ENCODE measurements at places on chromosomes 16 and 17. TPM values are rescaled to one million over a fixed set of nuclear protein-coding genes. Genes with fewer than 3 reads are reported as not detected.

- no peak for DNase-seq
- H3K27me3 ChIP-seq: no peaks in the 10 kb centered on the region
- no peak overlapping the region for H3K4me3 ChIP-seq
- H3K4me1 ChIP-seq: peaks cover 4% of the 10 kb centered on the region
These were observed 60.1 kb upstream of the WSB1 start for GRCh38 chr17:27233776-27234175.

The FAM171A2 gene
- total RNA-seq: 0.55 TPM

The TAC4 gene
- total RNA-seq: not detected

DNA sequence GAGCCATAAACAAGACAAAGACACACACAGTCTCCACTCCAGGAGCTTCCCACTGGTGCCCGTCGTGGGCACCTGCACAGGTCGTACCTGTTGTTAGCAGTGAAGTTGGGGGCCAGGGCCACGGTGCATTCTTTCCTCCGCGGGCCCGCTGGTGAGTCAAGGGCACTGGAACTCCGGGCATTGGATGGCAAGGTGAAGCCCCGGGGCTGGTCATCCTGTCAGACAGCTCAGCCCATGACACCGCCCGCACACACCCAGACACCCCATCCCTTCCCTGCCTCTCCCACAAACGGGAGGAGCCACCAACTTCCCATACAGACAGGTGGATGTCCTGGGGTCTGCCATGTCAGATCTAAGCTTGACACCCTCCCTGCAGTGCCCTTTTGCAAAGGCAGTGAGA is 16.1 kb downstream of the CEP131 start:
- no peaks in the 10 kb centered on the region for H3K4me1 ChIP-seq
- H3K27me3 ChIP-seq: no peaks in the 10 kb centered on the region
- H3K4me3 ChIP-seq: no peak overlapping the region

The AOC2 gene
- total RNA-seq: 0.67 TPM

The P2RX1 gene
- 31.2 TPM for total RNA-seq

- no peaks in the 10 kb centered on the region for H3K4me1 ChIP-seq
- H3K27ac ChIP-seq: no peak overlapping the region
- no peak overlapping the region for H3K4me3 ChIP-seq
- peaks cover 7% of the 10 kb centered on the region for H3K36me3 ChIP-seq
- H3K27me3 ChIP-seq: no peaks in the 10 kb centered on the region
These were observed 7.9 kb upstream of the SOST start for GRCh38 chr17:43766413-43767052.

The TEX19 gene
- not detected for total RNA-seq

DNA sequence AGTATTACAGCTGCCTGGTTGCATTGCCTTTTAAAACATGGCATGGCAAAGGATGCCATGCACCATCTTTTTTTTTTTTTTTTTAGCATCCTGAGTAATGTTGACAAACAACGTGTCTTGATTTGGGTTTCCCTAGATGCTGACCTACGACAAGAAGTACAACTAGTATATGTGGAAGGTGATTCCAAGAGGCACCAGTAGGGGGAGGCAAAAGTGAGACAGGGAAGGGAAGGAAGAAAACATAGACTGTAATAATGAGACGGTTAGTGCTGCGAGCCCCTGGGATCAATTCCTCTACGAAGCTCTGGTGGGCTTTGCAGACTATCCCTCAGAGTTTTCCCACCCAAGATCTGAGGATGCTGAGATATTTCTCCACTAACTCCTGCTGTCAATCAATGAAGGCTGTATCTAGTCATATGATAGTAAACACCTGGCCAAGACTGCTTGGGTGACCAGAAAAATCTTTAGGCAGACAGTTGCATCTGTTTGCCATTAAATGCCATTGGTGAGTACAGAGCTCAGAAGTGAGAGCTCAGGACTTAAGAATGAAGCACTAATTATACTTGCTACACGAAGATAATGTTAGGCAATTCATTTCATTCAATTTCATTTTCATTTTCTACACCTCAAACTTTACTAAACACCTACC is 458.6 kb upstream of the GOT2 start:
- H3K27me3 ChIP-seq: no peaks in the 10 kb centered on the region
- no peak overlapping the region for H3K4me3 ChIP-seq
- H3K27ac ChIP-seq: no peak overlapping the region
- no peaks in the 10 kb centered on the region for H3K4me1 ChIP-seq
- DNase-seq: no peak
- no peaks in the 10 kb centered on the region for H3K36me3 ChIP-seq

GRCh38 chr16:10895053-10895946 is 18.3 kb downstream of the CIITA start:
- no peak overlapping the region for H3K27ac ChIP-seq
- no peak overlapping the region for H3K4me3 ChIP-seq
- no peaks in the 10 kb centered on the region for H3K4me1 ChIP-seq
- no peaks in the 10 kb centered on the region for H3K36me3 ChIP-seq
- no peaks in the 10 kb centered on the region for H3K27me3 ChIP-seq
- no peak for DNase-seq

- H3K27me3 ChIP-seq: no peaks in the 10 kb centered on the region
- H3K4me3 ChIP-seq: no peak overlapping the region
- H3K27ac ChIP-seq: no peak overlapping the region
- H3K36me3 ChIP-seq: no peaks in the 10 kb centered on the region
- H3K4me1 ChIP-seq: no peaks in the 10 kb centered on the region
These were observed 22.8 kb upstream of the CEP20 start for GRCh38 chr16:15911198-15911597.

The ABCA8 gene
- 4.8 TPM for total RNA-seq

The PRR35 gene
- 0.61 TPM for total RNA-seq

- no peak for DNase-seq
- no peak overlapping the region for H3K27ac ChIP-seq
- no peak overlapping the region for H3K4me3 ChIP-seq
- no peaks in the 10 kb centered on the region for H3K27me3 ChIP-seq
These were observed 7.8 kb downstream of the GALK1 start for GRCh38 chr17:75757086-75757681.

DNA sequence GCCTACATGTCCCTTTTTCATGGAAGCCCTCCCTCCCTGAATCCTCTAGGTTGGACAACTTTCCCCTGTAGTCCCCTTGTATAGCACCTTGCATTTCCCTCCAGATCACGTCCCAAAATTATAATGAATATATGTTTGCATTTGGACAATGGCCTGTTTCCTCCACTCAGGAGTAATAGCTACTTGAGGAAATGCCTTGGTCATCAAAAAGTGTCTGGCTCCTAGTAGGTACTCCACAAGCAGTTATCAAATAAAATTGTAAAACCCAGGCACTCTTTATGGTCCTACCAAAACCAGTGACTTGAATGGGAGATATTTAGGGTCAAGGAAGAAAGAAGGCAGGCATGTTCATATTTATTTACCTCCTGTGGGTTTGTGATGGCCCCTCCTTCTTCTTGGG is 59.6 kb downstream of the RBFOX1 start:
- H3K4me3 ChIP-seq: no peak overlapping the region
- H3K27ac ChIP-seq: no peak overlapping the region
- H3K36me3 ChIP-seq: no peaks in the 10 kb centered on the region
- no peaks in the 10 kb centered on the region for H3K4me1 ChIP-seq
- no peaks in the 10 kb centered on the region for H3K27me3 ChIP-seq
- DNase-seq: no peak

The CX3CL1 gene
- 5.7 TPM for total RNA-seq

The SOCS3 gene
- 17.8 TPM for total RNA-seq

The PDE6G gene
- not detected for total RNA-seq

The CACNA1H gene
- 5.4 TPM for total RNA-seq

- no peaks in the 10 kb centered on the region for H3K27me3 ChIP-seq
- H3K36me3 ChIP-seq: no peaks in the 10 kb centered on the region
- H3K27ac ChIP-seq: no peak overlapping the region
These were observed 288.0 kb upstream of the ERCC4 start for GRCh38 chr16:13631916-13632315.

The AATK gene
- 24.9 TPM for total RNA-seq

GRCh38 chr16:67415872-67416793 is at the start of gene ZDHHC1:
TSS of gene ZDHHC1 (minus strand) at chr16:67416477. CDS start at chr16:67407775, 8,702 bp downstream.
- peak; percentile 69 for DNase-seq
- peak within 1 kb of the TSS; percentile 83 for H3K4me3 ChIP-seq
- no peaks in the 10 kb centered on the region for H3K27me3 ChIP-seq
- H3K4me1 ChIP-seq: no peaks in the 10 kb centered on the region
- peak within 1 kb of the TSS; percentile 79 for H3K27ac ChIP-seq

DNA sequence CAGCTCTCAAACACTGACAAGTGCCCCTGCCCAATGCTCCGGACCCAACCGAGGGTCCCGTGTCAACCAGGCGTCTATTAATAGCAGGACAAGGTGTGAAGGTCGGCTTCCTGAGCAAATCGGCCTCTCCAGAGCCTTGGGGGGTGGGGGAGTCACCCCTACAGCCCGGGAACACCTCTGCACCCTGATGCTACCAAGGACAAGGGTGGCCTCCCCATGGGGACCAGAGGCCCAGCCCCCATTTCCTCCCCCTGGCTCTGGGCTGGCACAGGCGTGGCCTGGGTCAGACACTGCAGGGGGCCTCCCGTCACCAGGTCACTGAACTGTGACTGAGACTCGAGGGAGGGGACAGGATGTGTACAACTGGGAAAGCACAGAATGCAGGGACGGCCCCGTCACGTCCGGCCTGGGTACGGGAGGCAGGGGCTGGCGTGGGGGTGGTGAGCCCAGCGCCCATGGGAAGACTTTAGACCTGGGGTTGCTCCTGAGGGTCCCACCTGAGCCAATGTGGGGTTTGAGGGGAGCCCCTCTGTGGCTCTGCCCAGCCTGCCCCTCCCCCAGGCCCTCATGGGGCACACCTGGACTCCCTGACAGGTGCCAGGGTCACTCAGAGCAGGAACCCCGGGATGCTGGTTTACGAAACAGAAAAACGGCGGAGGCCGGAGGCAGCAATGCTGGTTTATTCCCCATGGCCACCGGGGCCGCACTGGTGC is 579 bp upstream of the CYBA start:
- no peak for DNase-seq
- no peaks in the 10 kb centered on the region for H3K36me3 ChIP-seq
- H3K4me1 ChIP-seq: no peaks in the 10 kb centered on the region
- peak overlapping the region; percentile 80 for H3K27ac ChIP-seq
- H3K4me3 ChIP-seq: peak overlapping the region; percentile 93

The CWC25 gene
- 8.2 TPM for total RNA-seq

GRCh38 chr17:5226940-5227878 is 7.5 kb downstream of the SCIMP start:
- H3K36me3 ChIP-seq: no peaks in the 10 kb centered on the region
- H3K27me3 ChIP-seq: no peaks in the 10 kb centered on the region
- DNase-seq: no peak

- no peaks in the 10 kb centered on the region for H3K27me3 ChIP-seq
- peaks cover 14% of the 10 kb centered on the region for H3K4me1 ChIP-seq
- H3K36me3 ChIP-seq: no peaks in the 10 kb centered on the region
These were observed 10.4 kb downstream of the DCUN1D3 start for GRCh38 chr16:20889625-20890275.

The KRT25 gene
- not detected for total RNA-seq

Measured in pancreas (tissue), 10 donors.